K562 (cell line): ENCODE measurements at places on chromosomes 3 and 15. TPM values are rescaled to one million over a fixed set of nuclear protein-coding genes. Genes with fewer than 3 reads are reported as not detected.

DNA sequence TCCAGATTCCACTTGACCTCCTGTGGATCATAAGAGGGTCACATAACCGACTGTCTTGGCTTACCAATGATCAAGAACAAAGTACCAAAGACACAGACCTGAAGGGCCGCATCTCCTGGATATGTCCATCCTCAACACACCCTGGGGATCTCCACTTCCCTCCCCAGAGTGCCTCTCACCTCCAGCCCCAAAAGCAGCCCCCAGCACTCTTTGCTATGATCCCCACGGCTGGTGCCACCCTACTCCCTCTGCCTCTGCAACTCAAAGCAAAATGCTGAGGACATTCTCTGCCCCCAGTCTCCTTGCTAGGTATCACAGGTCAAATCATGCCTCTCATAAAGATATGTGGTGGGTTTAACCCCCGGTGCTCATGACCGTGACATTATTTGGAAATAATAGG is 32.7 kb downstream of the SLCO2A1 start:
- no peak overlapping the region for H3K4me3 ChIP-seq
- H3K27ac ChIP-seq, result no peak overlapping the region
- peaks cover 49% of the 10 kb centered on the region for H3K27me3 ChIP-seq
- H3K4me1 ChIP-seq, result no peaks in the 10 kb centered on the region
- no peaks in the 10 kb centered on the region for H3K36me3 ChIP-seq

DNA sequence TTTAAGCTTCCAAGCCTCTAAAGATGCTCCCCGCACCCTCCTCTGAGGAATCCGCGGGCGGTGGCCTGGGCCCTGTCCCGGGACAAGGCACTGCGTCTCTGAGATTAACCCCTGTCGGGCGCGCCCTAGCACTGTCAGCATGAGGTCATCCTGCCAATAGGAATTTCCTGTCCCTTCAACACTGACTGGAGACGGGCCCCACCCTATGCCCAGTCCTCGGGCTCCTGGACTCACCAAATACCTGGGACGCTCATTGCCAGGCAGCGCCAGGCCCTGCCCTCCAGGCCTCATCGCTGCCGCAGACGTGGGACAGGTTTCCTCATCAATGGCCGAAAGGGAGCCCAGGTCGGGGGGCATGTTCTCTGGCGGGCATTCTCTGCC is 67.6 kb upstream of the SH3GL3 start:
- peaks cover 9% of the 10 kb centered on the region for H3K27me3 ChIP-seq
- H3K4me3 ChIP-seq, result no peak overlapping the region
- peaks cover 4% of the 10 kb centered on the region; the same call in 1 of the 2 replicates for H3K4me1 ChIP-seq
- H3K27ac ChIP-seq, result no peak overlapping the region

DNA sequence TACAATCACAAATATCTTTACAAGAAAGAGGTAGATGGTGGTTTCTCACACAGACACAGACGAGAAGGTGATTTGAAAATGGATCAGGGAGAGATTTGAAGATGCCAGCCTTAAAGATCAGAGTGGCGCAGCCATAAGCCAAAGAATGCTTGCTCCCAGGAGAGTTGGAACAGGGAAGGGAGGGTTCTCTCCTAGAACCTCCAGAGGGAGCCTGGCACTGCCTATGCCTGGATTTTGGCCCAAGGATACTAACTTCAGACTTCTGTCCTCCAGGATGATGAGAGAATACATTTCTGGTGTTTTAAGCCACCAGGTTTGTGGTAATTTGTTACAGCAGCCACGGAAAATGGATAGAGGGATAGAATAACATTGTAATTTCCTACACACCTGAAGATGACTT is 279.1 kb downstream of the FAM43A start:
- H3K36me3 ChIP-seq, result no peaks in the 10 kb centered on the region
- peaks cover 42% of the 10 kb centered on the region for H3K27me3 ChIP-seq

GRCh38 chr3:89908711-89909213 is 801.3 kb downstream of the EPHA3 start:
- H3K4me3 ChIP-seq, result no peak overlapping the region
- H3K27me3 ChIP-seq, result no peaks in the 10 kb centered on the region
- DNase-seq, result no peak
- no peak overlapping the region for H3K27ac ChIP-seq
- no peaks in the 10 kb centered on the region for H3K4me1 ChIP-seq

DNA sequence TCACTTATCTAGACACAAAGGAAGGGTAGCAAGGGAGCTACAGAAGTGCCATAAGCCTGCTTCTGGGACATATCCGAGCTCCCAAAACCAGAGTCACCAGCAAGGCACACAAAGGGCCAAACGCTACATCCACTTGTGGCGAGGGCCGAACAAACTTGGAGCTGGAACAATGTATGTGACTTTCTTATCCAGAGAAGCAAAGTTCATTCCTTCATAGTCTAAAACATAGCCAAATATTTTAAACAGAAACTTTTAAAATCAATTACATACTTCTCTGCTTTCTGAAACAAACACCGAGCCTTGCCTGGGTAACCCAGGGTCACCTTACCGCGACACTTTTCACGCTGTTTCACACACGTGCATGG is 15.9 kb downstream of the ZXDC start:
- H3K4me3 ChIP-seq, result no peak overlapping the region
- peaks cover 81% of the 10 kb centered on the region for H3K36me3 ChIP-seq
- H3K27ac ChIP-seq, result no peak overlapping the region

DNA sequence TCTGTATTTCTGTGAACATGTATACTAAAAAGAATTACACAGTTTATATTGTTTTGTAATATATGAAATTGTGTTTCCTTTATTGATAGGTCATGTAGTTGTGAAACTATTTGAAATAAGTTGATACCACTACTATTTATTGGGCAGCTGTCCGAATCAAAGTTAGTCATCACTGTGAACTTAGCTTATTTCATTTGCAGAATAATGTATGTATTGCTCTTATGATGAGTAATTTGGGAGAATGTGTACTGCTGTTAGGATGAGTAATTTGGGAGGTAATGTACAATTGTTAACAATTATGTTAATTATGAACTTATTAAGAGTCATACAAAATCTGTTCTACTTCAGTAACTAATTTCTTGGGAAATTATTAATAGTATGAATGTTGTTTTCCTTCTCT is 22.2 kb downstream of the FXR1 start:
- no peak overlapping the region for H3K4me3 ChIP-seq
- H3K4me1 ChIP-seq, result no peaks in the 10 kb centered on the region; the same call in none of the 2 replicates
- H3K36me3 ChIP-seq, result peaks cover 60% of the 10 kb centered on the region
- H3K27me3 ChIP-seq, result no peaks in the 10 kb centered on the region
- no peak overlapping the region for H3K27ac ChIP-seq

DNA sequence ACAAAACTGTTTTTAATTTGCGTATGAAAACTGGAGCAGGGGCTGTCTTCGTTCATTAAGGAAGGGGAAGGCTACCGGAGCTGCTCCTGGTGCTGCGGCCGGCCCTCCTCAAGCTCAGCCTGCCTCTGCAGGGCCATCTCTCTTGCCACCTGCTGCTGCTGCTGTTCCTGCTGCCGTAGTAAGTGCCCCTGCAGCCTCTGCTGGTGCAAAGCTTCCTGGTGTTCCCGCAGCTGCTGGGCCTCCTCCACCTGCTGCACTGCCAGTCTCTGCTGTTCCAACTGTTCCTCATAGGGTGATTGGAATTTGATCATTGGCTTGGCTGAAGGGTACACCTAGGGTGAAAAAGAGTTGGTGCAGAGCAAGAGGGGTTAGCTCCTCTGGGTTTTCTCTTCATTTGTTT is 66.0 kb downstream of the GOLIM4 start:
- H3K27me3 ChIP-seq, result no peaks in the 10 kb centered on the region
- DNase-seq, result no peak
- H3K4me1 ChIP-seq, result peaks cover 11% of the 10 kb centered on the region; the same call in 2 of the 3 replicates
- H3K36me3 ChIP-seq, result peaks cover 78% of the 10 kb centered on the region
- H3K27ac ChIP-seq, result no peak overlapping the region

GRCh38 chr3:20064796-20065564 is 24.7 kb downstream of the KAT2B start:
- peak overlapping the region; percentile 18; the same call in 2 of the 3 replicates for H3K27ac ChIP-seq
- peaks cover 39% of the 10 kb centered on the region for H3K4me1 ChIP-seq
- H3K4me3 ChIP-seq, result no peak overlapping the region
- no peaks in the 10 kb centered on the region for H3K27me3 ChIP-seq
- no peaks in the 10 kb centered on the region for H3K36me3 ChIP-seq

GRCh38 chr3:37458162-37459120 is 284.1 kb upstream of the LRRFIP2 start:
- no peak overlapping the region for H3K4me3 ChIP-seq
- H3K27ac ChIP-seq, result no peak overlapping the region
- no peaks in the 10 kb centered on the region for H3K36me3 ChIP-seq
- no peak for DNase-seq
- no peaks in the 10 kb centered on the region; the same call in 2 of the 3 replicates for H3K4me1 ChIP-seq

Gene SIN3A
- total RNA-seq, result 58.0 and 70.3 TPM in 2 replicates

Gene SCAMP5
- total RNA-seq, result 0.27 and 0.31 TPM in 2 replicates

Gene RFX7
- total RNA-seq, result 17.2 and 17.9 TPM in 2 replicates

Gene PLCL2
- 0.18 and 0.20 TPM in 2 replicates for total RNA-seq

Gene GP9
- total RNA-seq, result not detected in 2 replicates

Gene CCNL1
- total RNA-seq, result 112 and 126 TPM in 2 replicates

Gene USP19
- total RNA-seq, result 64.7 and 65.9 TPM in 2 replicates
